ENCODE measurements at places on chromosomes 6 and 20. TPM values are rescaled to one million over a fixed set of nuclear protein-coding genes. Genes with fewer than 3 reads are reported as not detected.

DNA sequence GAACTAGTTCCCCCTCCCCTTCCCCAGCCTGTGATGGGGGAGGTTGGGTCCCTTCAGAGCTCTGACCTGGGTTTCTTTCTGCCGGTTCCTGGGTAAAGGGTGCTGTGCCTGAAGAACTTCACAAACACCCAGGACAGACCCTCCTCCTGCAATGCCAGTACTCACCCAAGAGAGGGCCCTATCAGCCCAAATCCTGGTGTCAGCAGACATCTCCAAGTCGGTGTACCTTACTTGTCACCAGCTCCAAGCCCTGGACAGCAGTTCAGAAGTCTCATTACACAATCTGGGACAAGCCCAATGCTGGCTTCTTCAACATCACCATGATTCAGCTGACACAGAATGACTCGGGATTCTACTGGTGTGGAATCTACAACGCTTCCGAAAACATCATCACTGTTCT is 467 bp downstream of the TREML4 start:
- DNase-seq: no peak
- no peaks in the 10 kb centered on the region for H3K4me1 ChIP-seq
- no peaks in the 10 kb centered on the region for H3K36me3 ChIP-seq
- no peak overlapping the region for H3K27ac ChIP-seq
- no peak overlapping the region for H3K4me3 ChIP-seq
- peaks cover 16% of the 10 kb centered on the region for H3K27me3 ChIP-seq

GRCh38 chr20:37833221-37833896 is 69.6 kb upstream of the VSTM2L start:
- H3K27ac ChIP-seq: no peak overlapping the region
- H3K36me3 ChIP-seq: no peaks in the 10 kb centered on the region
- no peaks in the 10 kb centered on the region for H3K27me3 ChIP-seq
- H3K4me1 ChIP-seq: no peaks in the 10 kb centered on the region

DNA sequence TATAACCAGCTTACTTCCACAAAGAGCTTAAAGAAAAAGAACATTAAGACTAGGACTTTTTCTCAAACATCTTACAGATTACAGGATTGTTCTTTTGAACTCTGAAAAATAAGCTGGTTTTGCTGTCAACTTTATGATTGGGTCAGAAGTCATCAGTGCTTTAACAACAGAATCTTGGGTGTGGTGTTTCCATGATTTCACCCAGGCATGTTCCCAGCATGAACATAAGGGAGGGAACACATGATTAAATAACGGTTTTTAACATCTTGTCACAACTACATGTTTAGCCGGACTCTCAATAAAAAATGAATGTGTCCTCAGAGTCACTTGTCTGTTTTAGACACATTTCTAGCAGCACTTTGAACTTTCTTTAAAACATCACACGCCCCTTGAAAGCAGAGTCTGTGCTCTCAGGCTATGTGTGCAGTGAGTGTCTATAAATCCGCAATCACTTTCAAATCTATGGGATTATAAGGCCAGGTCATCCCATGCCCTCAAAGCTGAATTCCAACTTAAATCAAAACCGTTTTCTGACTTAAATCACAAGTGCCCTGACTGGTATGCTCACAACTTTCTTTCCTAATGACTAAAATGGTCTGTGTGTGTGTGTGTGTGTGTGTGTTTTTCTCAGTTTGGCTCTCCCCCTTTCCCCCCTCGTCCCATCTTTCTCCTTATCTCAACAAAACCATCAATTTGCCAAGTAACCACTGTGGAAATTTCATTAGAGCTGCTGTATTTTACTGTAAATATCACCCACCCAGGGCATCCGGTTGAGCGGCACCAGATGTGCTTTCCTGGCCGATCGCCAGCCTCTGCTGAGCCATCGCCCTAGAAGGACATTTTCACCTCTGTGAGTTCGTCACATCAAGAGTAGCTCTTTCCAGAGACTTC is 216.8 kb upstream of the DTNBP1 start:
- DNase-seq: no peak
- H3K27me3 ChIP-seq: no peaks in the 10 kb centered on the region
- H3K4me3 ChIP-seq: no peak overlapping the region
- no peaks in the 10 kb centered on the region for H3K4me1 ChIP-seq
- H3K27ac ChIP-seq: no peak overlapping the region
- H3K36me3 ChIP-seq: no peaks in the 10 kb centered on the region

Gene SCRT2
- total RNA-seq: not detected
